ENCODE measurements at places on chromosomes 3 and 15.
A peak's percentile ranks its signal among the peaks of the same experiment; 100 is the strongest.

GRCh38 chr3:129317014-129317771, 38.5 kb downstream of the HMCES start:
- DNase-seq = no peak

GRCh38 chr15:73346735-73347312, 21.9 kb downstream of the HCN4 start:
- DNase-seq = peak; percentile 65

DNA sequence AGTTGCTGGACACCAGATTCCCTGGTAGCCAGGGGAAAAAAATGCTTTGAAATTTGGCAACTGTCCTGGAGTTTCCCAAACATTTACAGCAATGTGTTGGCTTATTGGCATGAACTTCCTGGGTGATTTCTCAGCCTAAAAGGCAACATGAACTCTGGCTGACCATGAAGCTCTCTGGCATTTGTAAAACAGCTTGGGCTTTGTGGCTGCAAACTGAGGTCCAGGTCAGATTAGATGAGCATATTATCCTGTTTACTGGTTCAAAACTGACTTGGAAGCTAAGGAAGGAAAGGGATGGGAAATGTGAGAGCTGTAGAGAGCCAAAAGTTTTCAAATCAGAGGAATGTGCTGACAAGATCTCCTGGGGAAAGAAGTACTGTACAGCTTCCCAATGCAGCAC, 139.0 kb downstream of the P3H2 start:
- no peak for DNase-seq

GRCh38 chr15:44188795-44189194, 6.3 kb downstream of the FRMD5 start:
- DNase-seq = no peak

DNA sequence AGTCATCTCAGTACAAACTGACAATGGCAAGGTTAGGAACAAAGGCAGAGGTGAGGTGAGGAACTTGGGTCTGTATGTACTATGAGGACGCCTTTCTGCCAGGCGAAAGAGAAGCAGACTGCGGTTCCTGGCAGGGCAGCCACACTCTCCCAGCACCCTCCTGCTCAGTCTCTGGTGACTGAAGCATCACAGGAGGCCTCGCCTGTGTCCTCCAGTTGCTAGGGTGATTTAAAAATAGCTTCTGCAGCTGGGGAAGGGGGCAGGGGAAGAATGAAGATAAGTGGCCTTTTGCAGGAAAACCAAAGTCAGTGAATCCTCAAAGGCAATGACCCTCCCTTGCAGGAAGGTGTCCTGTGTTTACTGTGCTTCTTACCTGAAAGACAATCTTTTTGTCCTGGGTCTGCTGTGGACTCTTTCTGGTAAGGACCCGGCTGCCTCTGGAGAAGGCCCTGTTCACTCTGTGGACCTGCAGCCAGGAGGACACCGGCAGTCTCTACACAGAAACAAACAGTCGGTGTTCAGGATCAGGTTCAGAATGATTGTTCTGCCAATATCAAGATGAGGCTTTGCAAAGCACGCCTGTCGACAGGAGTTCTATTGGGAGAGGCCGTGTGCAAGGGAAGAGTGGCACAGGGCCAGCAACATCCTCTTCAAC, 65.7 kb upstream of the DGKG start:
- DNase-seq = no peak

- no peak for DNase-seq
Measured at GRCh38 chr15:66157507-66157906, 96.0 kb downstream of the MEGF11 start.

- no peak for DNase-seq
Measured at GRCh38 chr3:72199530-72199929, 414.6 kb upstream of the PROK2 start.

DNA sequence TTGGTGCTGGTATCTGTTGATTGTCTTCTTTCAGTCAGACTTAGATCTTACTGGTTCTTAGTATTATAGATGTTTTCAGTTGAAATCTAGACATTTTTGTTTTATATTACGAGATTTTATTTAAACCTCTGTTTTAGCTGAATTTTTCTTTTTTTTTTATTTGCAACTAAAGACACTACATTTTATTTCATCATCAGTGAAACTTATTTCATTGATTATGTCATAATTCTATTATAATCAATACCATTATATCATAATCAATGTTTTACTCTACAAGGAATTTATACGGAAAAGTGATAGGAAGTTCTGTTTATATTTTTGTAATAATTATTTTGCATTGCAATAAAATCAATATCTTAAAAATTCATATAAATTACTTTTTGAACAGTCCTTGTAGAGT, 477.4 kb upstream of the MDFIC2 start:
- no peak for DNase-seq

GRCh38 chr3:169771497-169772304, 1.5 kb upstream of the MYNN start:
- peak; percentile 48 for DNase-seq

- no peak for DNase-seq
Measured at GRCh38 chr3:139481116-139481515, 4.8 kb upstream of the RBP2 start.

DNA sequence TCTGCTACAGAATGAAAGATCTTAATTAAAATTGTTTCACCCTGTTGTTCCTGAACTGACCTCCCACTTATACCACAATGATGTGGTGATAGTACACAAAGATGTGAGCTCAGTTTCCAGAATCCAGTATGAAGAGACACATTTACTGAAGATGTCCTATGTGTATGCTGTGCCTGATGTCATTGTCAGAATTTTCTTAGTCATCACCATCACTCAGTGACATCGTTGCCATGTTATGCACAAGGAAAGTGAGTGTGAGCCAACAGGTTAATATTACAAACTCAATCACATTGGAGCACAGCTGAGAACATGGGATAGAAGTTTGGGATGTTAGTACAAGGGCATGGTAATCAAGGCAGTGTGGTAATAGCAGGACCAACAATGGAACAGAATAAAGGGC, 199.7 kb upstream of the CHRNA7 start:
- no peak for DNase-seq

DNA sequence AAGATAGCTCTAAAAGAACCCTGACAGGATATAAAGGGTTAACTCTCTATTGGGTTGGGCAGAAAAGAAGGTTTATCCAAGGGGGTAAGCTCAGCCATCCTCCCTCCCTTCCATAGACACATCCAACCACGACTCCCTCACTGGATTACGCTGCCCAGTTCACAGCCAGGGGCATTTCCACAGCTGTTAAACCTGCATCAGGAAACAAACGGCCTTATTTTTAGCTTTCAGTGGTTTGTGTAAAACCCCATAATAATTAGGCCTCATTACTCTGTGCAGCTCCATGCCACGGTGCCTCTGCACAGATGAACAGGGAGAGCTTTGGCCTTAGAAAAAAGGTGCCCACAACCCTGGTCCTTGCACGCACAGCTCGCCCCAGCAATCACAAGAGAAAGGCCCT, 110.6 kb downstream of the GABRB3 start:
- DNase-seq = no peak

GRCh38 chr15:66880380-66881155, 178.5 kb downstream of the SMAD6 start:
- no peak for DNase-seq

GRCh38 chr15:78537266-78537905, 2.9 kb upstream of the PSMA4 start:
- DNase-seq = no peak

- no peak for DNase-seq
Measured at GRCh38 chr3:58058361-58059263, 50.4 kb downstream of the FLNB start.

- no peak for DNase-seq
Measured at GRCh38 chr3:28972921-28973320, 307.9 kb upstream of the RBMS3 start.

DNA sequence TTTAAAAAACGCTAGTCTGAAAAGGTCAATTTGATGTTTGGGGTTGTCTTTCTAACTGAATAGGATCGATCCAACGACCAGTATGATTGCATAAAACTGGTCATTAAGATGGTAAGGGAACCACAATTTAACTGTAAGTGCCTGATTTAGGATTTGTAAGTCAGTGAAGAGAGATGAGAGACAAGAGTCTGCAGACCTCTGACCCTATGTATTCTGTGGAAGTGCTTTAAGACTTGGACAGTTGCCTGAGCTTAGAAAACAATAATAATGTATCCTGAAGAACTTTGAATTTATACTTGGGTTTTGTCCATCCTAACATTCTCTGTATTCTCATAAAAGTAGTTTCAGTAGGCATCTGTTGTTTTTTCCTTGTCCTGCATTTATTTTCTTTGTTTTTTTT, 221.4 kb upstream of the SUCLG2 start:
- DNase-seq = no peak

- no peak for DNase-seq
Measured at GRCh38 chr3:13891492-13892073, 11.7 kb upstream of the WNT7A start.

DNA sequence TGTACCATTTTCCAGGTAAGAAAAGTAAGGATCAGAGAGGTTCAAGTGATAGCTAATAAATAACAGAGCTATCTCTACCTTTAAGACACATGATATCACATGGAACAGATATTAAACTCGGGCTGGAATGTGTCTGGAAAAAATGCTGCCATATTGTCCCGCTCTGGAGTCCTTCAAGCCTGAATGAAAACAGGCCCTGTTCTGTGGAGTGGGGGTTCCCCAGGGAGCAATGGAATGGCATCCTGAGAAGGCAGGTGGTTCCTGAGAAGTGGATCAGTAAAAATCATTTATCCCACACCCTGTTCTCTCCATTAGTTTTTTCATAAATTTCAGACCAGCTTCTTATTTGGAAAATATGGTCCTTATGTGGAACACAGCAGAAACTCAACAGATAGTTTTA, 57.3 kb upstream of the PRTG start:
- no peak for DNase-seq

DNA sequence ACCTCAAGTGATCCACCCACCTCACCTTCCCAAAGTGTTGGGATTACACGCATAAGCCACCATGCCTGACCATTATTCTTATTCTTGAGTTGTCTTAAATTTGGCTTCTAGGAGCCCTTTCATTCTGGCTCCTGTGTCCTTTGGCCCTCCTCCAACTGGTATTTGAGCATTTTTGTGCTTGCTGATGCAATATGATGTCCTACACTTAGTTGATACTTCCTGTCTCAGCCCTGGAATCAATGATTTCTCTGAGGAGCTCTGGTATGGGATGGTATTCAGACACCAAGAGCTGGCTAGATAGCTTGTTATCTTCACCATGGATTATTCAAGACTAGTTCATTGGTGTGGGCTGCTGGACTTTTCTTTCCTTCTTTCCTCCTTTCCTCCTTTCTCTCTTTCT, 25.4 kb downstream of the ZNF621 start:
- no peak for DNase-seq

GRCh38 chr3:112013058-112013783, 14.5 kb downstream of the TAGLN3 start:
- peak; percentile 46 for DNase-seq

DNA sequence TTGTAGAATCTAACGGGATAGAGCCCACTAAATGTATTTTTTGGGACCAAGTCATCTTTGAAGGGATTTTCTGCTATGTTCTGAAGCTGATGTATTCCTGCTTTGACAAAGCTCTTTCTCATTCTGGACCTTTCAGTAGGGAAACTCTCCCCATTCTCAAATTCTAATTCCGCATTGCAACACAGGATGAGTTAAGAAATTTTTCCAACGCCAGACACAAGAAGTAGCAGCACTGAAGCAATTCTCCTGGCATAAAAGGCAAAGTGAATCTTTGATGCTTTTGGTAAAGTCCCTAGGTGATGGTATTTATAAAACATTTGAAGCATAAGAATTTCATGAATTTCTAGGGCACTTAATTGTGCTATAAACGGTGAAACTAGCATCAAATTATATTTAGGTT, 76.8 kb downstream of the ZPLD1 start:
- no peak for DNase-seq

DNA sequence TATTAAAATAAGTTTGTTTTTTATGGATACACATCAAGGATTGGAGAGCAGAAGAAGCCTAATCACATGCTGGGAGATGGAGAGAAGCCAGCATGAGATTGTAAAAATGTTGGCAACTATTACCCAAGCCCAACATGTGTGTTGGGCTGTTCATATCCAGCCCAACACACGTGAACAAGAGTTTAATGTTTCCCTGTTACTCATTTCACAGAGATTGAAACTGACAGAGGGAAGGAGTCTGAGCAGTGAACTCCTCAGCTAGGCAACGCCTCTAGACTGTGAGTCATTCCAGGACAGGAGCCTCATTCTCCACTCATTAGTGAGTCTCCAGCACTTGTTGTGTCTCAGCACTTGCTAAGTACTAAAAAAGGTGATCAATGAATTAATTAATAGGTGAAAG, 43.2 kb upstream of the CMSS1 start:
- DNase-seq = no peak

GRCh38 chr15:101694261-101694660, 30.0 kb downstream of the TARS3 start:
- DNase-seq = no peak

DNA sequence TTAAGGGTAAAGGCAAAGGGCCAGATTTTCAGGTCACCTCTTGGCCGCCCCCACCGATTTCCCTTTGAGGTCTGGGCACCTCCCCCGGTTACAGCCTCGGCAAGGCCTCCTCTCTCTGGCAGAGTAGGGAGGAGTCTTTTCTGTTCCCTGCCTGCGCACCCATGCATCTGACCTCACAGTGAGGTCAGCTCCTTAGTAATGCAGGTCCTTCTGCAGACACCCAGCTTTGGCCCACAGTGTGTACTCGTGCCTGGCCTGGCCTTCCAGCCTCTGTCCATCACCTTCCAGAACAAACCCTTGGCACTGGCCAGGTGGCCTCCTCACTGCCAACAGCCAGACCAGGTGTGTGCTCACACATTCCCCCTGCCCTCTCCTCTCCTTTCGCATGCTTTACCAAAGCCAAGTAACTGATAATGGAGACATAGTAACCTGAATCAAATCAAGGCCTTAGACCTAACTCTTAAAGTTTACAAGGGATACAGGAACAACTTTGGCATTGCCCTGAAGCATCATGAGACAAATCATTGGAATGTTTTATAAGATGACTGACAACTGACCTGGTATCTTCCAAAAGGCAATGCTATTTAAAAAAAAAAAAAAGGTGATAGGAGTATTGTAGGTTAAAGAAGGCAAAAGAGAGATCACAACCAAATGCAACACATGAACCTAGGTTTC, 61.3 kb downstream of the CORO2B start:
- DNase-seq = no peak

- no peak for DNase-seq
Measured at GRCh38 chr15:81080996-81081395, 53.1 kb upstream of the CFAP161 start.

GRCh38 chr3:46668591-46668990, 24.9 kb downstream of the ALS2CL start:
- peak; percentile 5 for DNase-seq

GRCh38 chr3:100104817-100105413, 9.4 kb downstream of the FILIP1L start:
- DNase-seq = no peak

GRCh38 chr15:63560741-63561448, 36.3 kb upstream of the FBXL22 start:
- DNase-seq = no peak

DNA sequence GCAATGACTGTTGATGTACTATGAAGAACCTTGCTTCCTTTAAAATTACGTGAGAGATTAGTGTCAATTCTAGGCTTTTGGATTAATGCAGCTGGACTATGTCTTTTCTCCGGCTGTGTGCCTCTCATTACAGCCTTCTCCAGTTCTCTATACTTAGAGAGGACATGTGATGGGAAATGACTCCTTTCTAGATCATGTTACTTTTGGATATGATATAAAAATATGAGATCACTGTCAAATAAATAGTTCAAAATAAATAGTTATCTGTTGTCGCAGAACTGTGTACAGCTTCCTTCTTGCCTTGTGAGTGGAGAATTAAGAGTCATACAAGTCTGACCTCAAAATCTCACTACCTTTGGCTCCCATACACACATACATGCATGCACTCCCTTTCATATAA, 592.4 kb downstream of the DIPK2A start:
- no peak for DNase-seq

- no peak for DNase-seq
Measured at GRCh38 chr15:95590533-95591044, 739.9 kb upstream of the NR2F2 start.
